Right lung (tissue), 10 donors: ENCODE measurements at places on chromosomes 1 and 21.

- no peak for DNase-seq
These were observed 46.7 kb upstream of the CXADR start for GRCh38 chr21:17466166-17466565.

GRCh38 chr1:2998503-2999100, 22.7 kb upstream of the ACTRT2 start:
- DNase-seq: no peak

DNA sequence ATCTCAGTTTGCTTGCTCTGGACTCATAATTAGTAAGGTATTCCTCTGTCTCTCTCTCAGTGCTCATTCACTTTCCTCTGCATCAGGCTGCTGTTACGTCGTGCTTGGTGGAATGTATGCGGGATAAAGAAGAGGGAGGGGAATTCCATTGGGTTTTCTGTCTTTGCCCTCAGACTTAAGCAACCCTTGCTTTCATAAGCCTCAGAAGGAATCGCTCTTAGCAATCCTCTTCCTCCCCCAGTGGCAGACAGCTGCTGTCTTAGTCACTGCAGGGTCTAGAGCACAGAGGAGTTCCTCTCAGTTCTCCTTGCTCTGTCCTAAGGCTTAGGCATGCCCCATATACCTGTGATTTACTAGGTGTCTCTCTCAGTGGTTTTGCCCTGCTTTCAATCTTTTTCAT, 19.1 kb upstream of the NTMT2 start:
- DNase-seq: no peak

GRCh38 chr1:15519625-15520024, 4.4 kb downstream of the CASP9 start:
- DNase-seq: no peak

GRCh38 chr21:46046471-46046870, 51.4 kb upstream of the COL6A2 start:
- no peak for DNase-seq

GRCh38 chr1:177945943-177946650, 23.8 kb downstream of the SEC16B start:
- no peak for DNase-seq

DNA sequence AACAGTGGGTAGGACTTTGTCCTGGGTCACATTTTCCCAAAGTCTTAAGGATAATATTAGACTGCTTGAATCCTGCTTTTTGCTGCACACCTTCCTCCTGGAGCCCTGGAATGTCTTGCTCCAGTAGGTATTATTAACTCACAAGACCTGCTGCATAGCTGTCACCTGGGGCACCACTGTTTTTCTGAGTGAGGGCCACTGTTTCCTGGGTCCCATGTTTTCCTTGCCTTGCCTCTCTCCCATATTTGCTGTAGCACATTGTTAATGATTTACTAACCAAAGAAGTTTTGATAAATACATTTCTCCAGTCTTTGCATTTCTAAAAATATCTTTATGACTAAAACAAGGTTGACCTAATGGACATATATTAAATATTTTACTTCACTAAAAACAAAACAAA, 22.5 kb upstream of the FCAMR start:
- no peak for DNase-seq

GRCh38 chr1:163444665-163445064, 122.9 kb downstream of the NUF2 start:
- no peak for DNase-seq

GRCh38 chr1:2543543-2544092, 12.6 kb upstream of the TNFRSF14 start:
- DNase-seq: no peak

- no peak for DNase-seq
These were observed 17.3 kb downstream of the OTUD7B start for GRCh38 chr1:149993181-149993580.

DNA sequence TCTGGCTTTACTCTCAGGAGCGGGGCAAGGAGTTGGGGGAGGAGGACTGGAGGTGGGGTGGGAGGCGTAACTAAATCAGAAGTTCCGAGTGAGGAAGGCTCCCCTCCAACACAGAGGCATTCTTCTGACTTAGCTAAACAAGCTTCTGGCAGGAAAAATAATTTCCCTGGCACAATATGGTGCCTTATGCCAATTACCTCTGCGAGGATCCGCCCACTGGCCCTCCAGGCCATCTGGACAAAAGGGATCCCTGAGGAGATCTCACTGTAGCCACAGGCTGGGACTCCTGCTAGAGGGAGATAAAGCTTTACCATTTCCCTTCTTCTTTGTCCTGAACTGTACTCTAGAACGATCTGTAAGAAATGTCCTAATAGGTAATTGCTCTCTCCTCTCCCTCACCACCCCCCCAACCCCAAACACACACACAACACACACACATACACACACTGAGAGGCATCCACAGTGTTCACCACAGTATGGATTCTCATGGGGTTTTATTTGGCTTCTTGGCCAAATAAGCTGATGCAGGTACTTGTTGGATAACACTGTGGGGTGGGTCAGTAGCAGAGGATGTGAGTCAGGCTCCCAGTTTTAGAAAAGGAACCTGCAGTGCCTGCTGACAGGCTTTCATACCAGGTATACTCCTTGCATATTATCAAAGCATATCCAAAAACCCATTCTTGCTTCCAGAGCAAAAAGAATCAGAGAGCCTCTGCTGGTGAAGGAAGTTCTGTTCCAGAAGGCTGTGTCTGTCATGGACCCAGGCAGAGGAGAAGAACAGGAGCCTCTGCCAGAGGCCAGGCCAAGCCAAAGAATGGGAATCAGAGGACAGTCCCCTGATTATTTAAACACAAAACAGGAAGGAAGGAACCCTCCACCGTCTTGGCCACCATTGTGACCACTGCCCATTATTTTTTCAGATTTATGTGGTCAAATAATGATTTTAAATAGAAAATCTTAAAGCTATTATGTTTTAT, 169.1 kb downstream of the C1orf21 start:
- no peak for DNase-seq

- DNase-seq: peak; percentile 40
These were observed 6.7 kb upstream of the PTBP2 start for GRCh38 chr1:96714881-96715280.

GRCh38 chr1:240806200-240806745, 194.3 kb upstream of the GREM2 start:
- no peak for DNase-seq

DNA sequence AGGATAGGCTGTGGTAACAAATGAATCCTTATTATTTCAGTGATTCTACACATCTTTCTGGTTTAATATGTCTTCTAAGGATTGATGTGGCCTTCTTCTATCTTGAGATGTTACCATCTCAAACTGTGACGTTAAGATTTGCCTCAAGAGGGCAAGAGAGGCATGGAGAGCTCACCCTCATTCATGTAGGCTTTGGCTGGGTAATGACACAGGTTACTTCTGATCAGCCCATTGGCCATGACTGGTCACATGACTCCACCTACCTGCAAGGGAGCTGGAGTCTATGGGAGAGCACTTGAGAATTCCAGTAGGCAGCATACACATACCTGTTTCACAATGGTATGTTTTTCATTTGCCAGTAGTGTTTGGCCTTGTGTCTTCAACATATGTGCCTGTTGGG, 30.0 kb downstream of the CACHD1 start:
- no peak for DNase-seq

DNA sequence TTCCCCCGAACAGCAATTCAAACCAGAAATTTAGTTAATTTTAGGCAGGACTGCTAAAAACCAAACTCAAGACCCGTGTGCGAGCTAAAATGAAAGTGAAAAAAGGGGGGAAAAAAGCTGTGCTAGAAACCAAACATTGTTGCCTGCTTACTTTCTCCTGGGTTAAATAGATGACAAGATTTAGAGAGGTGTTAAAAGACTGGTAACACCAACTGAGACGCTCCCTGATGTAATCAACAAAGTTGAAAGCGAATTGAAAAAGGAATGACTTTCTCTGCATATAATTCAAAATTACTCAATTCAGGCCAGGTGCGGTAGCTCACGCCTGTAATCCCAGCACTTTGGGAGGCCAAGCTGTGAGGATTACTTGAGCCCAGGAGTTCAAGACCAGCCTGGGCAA, 6.8 kb downstream of the CDCA8 start:
- no peak for DNase-seq

- DNase-seq: no peak
These were observed 59.6 kb downstream of the SDCCAG8 start for GRCh38 chr1:243315455-243315854.

DNA sequence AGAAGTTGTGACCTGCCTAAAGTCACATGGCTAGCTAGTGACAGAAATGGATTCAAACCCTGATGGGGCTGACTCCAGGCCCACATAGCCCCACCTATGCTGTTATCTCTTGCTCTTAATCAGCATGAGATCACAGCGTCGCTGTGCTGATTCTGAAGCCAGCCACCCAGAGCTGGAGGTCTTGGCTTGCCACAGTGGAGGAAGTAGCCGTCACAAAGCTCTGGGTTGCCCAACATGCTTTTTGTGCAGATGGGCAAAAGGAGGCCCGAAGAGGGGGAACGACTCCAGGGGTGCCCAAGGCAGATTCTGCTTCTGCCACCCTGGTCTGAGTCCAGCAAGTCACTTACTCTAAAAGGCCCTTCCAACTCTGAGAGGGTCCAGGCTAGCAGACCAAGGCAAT, 14.7 kb upstream of the MFSD2A start:
- DNase-seq: no peak
